ENCODE measurements at places on chromosomes 2 and 18.

GRCh38 chr2:40281021-40281940 lies 170.6 kb downstream of the SLC8A1 start:
- DNase-seq: peak; percentile 59

- DNase-seq: no peak
Observed at GRCh38 chr2:3606370-3607201, 11.7 kb downstream of the COLEC11 start.

DNA sequence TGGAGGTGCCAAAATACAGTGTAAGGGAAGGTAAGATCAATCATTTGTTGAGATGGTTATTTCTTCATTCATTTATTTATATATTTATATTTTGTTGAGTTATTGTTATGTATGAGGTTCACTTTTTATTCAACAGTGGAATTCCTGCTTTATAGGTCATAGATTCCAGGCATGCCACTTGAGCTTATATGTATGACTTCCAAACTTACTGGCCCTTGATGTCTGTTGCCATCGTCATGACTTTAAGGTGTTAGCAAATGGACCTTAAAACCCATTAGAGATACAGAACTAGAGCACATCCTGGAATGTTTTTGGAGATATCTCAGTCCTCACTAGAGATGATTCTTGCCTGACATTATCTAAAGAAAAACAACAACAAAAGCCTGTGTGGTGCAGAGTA lies 25.9 kb downstream of the CCDC85A start:
- DNase-seq: no peak

GRCh38 chr18:21111346-21112139 lies at the start of gene ROCK1:
TSS of gene ROCK1 (minus strand) at chr18:21111813. CDS start at chr18:21110910, 903 bp downstream.
- DNase-seq: peak; percentile 95

DNA sequence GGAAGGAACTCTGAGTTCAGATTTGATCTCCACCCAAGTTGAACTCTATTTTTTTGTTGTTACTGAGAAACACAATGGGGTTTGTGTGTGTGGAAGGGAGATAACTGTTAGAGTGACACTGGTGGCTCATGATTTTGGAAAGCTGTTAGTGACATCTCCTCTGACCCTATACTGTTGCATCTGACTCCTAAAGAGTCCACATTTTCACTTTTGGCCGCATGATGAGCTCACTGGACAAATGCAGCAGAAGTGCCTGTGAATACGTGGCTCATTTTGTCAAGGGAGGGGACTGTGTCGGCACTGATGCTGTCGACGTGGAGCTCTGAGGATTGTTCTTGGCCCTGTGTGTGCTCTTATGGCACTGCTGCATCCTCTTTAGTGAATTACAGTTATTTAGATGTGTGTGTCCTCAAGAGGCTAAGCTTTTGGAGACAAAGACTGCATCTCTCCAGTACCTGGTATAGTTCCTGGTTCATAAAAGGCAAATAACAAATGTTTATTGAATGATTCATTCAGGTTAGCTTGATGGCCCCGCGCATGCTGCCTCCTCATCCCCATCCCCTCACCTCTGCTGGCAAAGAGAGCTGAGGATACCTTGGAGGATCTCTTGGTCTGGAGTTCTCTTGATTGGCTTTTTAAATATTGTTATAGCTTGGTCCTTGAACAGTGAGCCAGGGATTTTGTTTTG lies 135.4 kb downstream of the PHLPP1 start:
- no peak for DNase-seq
